ENCODE measurements at places on chromosomes 4 and X.
A peak's percentile ranks its signal among the peaks of the same experiment; 100 is the strongest.

DNA sequence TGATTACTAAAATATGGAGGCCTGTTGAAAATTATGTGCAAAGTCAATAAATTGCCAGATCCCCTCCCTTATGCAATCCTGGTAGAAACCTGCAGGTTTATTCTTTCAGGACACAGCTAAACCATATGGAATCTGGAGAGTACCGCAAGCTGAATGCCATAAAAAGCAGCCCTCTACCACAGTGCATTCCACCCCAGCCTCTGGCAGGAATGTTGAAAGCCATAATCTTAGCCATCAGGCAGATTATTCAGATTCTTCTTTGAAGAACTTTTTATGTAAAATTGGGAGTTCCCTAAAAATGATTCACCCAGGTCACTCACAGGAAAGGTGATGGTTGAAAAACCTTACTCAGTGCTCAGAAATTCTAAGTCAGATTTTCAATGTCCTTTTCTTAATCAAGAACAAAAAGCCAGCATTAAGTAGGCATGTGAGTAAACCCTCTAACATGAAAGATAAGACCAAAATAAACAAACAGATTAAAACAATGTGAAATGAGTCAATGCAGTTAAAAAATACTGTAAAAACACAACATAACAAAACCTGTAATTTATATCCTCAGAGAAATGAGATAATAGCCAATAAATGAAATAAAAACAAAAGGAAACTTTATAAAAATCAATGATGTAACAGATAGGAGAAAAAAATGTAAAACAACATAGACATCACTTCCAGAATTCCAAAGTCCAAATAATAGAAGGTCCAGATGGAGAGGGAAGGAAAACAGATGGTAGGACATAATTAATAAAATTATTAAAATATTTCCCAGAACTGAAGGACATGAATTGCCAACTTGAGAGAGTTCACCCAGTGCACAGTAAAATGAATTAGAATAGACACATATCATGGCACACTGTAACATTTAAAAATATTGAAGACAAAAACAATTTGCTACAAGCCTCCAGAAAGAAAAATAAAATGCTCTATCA is 226.9 kb downstream of the FSTL5 start:
- peak; percentile 95 for DNase-seq

DNA sequence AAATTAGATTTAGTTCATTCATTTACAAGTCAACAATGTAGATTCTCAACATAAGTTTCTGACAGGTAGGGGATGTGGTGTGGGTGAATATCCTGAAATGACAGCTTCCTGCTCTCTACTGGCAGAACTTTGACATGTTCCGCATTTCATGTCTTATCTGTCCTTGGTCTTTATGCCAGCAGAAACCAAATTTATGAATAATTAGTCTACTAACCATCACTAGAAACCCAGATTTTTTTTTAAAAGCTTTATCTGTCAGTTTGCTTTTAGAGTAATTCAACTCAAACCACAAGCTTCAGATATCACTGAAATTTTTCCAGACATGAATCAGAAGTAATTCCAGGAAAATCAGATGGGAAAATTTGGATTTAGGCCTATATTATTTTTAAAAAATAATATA is 17.9 kb downstream of the COQ2 start:
- DNase-seq, result no peak

DNA sequence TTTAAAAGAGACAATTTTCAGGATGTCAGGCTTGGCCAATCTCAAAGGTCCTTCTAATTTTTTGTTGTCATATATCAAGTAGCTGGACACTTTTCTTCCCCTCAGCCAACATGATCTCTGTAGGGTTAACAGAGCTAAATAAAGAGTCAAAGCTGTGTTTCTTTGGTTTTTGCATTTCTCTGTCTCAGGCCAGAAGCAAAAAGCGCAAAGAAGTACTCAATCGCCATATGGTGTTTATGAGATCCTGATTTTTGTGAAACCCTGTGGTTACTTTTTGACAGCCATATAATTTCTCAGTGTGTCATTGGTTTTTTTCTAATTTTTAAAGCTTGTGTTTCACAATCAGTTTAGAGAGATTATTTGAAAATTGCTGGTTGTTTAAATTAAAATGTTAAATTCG is 111.9 kb downstream of the MAPK10 start:
- peak; percentile 11 for DNase-seq

DNA sequence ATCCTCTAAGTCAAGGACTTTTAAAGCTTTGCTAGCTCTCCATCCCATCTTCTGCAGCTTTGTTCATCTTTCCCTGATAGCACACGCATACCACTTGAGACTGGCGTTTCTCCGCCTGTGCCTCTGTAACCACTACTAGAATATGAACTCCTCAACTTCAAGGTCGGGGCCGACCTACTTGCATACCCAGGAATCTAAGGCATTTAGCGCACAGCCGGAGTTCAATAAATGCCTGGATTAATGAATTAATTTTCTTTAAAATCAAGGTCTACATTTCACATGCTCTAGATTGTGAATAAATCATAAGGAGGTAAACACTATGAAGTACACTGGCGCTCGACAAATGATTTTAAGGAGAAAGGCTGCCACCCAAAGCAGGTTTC is 89.3 kb downstream of the HNRNPD start:
- DNase-seq, result peak; percentile 6

- no peak for DNase-seq
Measured at GRCh38 chr4:107866726-107867125, 42.0 kb downstream of the SGMS2 start.

DNA sequence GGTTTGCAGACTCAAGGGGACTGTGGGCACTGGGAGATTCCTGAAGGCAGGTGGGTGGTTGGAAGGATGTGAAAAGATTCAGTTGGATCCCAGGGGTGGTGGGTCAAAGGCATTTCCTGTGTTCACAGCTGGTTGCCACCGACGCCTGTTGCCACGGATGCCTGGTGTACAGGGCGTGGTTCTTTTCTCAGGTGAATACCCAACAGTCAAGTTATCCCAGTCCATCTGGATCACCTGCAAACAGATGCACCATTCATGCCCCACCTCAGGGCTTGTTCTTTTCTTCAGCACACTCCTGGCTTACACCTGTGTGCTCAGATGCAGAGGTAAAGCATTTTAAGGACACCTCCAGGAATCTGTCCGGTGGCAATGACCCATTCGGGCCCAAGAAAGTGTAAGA is 55.8 kb upstream of the SHOX start:
- DNase-seq, result no peak

DNA sequence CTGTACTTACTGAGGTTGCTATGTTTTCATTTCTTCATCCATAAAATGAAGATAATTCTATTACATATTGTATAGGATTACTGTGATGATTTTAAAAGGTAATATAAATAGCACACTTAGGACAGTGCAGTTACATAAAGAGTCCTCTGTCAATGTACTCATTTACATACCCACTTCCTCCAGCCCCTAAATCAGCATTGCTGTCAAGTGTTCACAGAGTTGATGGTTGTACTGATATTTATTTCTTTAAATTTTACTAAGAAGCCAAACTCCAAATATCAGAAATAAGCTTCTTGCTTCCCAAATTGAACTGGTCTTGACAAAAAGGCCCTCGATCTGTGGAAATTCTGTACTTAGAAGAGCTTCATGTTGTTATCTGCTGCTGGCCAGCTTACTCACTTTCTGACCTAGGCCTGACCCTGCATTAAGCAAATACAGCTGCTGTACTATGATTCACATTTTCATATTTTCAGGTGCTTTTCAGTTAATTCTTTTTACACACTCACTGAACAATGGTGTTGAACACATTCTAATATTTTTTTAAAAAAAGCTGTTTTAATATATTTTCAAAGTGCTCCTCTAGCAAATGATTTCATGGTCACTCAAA is 259.6 kb downstream of the UNC5C start:
- no peak for DNase-seq

DNA sequence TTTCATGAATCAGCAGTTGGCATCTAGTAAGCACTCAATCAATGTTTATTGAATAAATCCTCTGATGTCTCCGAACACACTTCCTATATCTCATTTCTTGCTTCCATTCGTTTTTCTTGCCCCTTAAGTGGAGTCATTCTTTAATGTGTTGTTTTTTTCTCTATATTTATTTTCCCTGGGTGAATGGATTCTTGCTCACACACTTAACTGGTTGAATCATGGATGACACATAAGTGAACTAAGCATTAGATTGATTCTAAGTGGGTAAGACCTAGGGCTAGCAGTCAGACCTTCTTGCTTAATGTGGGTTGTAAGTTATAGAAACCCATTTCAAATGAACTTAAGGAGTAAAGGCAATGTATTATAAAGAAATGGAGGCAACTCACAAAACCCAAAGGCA is 111.1 kb downstream of the RTL3 start:
- peak; percentile 55 for DNase-seq

DNA sequence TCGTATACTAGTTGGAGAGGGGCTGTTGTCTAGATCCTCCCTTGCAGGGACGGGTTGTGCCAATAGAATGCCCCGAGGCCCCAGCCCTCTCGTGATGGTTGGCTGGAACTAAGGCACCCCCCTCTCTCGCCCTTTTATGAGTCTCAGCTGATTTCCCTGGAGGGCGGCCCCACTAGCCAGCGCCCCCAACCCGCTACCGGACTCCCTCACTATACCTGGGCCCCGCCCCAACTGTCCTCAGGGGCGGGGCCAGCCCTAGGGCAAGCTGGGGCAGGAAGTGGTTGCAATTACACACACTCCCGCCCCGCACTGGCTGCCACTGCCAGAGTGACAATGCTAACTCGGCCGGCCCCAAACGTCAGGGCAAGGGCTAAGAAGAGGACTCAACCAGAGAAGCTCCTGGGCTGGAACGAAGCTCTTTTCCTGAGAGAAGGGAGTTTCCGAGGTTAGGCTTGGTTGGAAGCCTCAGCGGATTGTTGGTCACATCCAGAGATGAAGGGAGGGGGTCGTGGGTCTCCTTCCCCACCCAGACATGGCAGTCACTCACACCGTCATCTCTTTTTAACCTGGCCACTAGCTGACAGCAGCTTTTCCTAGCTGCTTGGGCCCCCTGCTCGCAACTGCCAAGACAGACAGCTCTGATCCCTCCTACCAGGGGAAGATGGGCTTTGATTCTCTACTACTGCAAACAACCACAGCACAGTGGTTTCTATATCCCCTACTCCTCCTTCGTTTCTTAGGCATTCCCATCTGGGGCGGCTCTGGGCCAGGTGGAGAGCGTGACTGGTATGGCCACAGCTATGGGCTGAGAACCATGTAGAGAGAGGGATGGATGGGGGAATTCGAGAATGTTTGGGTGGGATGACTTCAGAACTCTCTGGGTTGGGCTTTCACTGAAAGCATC is 21.0 kb upstream of the BCORL1 start:
- peak; percentile 24 for DNase-seq

DNA sequence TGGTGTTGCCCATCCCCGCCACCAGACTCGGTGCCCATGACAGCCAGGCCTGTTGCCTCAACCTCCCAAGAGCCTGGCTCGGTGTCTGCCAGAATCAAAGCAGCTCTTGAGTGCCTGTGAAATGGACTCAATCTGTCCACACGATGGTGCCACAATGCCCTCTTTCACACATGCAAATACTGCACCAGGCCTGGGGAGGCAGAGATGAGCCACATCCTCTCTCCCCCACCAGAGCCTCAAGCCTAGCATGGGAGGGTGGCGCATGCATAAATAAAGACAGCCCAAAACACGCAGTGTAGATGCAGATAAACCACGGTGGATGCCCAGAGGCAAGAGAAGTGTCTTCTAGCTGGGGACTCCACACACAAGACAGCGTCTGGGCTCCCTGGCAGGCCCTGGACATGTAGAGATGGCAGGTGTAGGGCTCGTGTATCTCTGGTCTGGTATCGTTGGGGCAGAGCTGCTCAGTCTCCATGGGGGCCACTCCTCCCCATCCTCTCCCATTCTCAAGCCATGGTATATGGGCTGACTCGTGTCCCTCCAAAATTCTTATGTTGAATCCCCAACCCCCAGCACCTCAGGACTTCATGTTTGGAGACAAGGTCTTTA is 65.6 kb downstream of the JAKMIP1 start:
- no peak for DNase-seq

GRCh38 chrX:106306391-106306947 is 138.4 kb downstream of the PWWP3B start:
- DNase-seq, result no peak

DNA sequence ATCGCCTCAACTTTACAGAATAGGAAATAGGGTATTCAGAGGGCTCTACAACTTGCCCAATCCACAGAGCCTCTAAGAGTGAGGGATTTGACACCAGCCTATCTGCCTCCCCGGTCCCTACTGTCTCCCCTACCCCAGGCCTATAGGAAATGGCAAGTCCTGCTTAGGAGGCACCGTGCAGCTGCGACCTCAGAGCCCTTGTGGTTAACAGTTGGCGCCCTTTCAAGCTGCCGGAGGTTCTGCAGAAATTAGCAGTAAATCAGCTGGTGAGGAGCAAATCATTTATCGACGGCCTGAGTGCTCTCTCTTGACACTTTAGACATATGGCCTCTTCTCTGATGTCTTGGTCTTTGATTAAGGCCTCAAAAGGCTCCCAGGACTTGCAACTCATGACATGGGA is 96.9 kb downstream of the CLNK start:
- no peak for DNase-seq

GRCh38 chr4:150855981-150856510 is 159.0 kb downstream of the LRBA start:
- DNase-seq, result no peak

GRCh38 chr4:3530663-3531254 is 1.5 kb downstream of the LRPAP1 start:
- DNase-seq, result no peak

- peak; percentile 62 for DNase-seq
Measured at GRCh38 chr4:147582386-147583060, 34.7 kb upstream of the TMEM184C start.

DNA sequence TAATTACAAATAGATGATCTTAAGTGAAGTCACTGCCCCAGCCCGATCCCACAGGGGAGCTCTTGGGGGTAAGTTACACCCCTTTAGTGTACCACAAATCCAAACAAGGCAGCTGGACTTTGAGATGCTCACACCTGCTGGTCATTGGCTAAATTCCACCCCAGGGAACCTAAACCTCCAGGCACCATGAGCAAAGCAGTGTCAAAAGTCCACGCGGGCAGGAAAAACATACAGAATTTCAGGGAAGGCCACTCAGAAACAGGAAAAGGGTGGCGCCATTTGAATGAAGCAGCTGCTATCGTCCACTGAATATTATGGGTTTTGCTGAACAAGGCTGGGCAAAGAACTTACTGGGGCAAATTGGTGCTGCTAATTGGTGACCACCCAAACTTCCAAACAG is 30.9 kb downstream of the SUPT20HL1 start:
- DNase-seq, result no peak

- peak; percentile 49 for DNase-seq
Measured at GRCh38 chrX:110258552-110258951, 59.3 kb downstream of the AMMECR1 start.

DNA sequence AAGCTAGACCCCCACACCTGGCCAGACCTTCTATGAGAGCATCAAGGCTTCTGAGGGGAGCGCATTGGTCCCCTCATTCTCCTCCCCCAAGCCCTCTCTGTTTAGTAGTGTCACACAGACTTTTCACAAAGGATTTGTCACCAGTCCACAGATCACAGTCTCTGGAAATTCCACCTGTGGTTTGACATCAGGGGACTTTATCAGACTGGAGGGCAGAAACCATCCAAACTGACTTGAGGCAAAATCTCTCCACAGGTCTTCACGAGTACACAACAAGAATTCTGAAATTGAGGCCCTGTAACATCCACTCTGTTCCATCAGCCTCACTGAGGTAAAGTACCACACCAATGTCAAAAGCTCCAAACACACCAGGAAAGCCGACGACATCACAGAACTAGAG is 112.5 kb downstream of the SH3KBP1 start:
- no peak for DNase-seq
